T47D (cell line): ENCODE measurements at places on chromosomes 4 and X.

DNA sequence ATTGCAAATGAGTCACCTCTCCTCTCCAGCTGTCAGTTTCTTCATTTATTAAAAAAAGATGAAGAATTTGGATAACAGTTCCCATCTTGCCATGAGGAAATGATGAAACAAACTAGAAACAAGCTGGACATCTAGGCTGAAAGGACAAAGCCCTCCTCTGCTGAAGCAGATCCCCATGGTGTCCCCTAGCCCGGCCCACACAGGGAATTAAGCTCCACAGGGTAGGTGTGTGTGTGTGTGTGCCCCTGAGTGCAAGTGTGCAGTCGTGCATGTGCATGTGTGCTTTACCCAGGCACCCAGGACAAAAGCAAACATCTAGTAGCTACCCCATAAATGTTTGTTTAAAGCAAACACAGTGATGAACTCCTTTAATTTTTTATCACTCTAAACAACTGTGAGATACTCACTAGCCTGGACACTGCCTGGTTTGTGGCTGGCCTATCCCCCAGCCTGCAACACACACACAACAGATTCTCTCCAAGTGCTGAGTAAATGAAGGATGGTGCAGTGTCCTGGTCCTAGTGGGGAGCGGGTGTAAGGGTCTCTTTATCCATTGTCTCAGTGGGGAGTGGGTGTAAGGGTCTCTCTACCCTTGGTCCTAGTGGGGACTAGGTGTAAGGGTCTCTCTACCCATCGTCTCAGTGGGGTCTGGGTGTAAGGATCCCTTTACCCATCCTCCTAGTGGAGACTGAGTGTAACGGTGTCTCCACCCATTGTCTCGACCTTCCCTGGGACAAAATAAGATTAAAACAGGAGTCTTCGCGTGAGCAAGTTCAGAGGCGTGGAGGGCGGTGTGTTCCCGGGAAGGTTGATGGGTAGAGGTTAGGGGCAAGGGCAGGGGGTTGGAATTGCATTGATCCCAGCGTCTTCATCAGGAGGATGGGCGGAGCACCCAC is 688 bp upstream of the EVC start:
- no peak for DNase-seq

DNA sequence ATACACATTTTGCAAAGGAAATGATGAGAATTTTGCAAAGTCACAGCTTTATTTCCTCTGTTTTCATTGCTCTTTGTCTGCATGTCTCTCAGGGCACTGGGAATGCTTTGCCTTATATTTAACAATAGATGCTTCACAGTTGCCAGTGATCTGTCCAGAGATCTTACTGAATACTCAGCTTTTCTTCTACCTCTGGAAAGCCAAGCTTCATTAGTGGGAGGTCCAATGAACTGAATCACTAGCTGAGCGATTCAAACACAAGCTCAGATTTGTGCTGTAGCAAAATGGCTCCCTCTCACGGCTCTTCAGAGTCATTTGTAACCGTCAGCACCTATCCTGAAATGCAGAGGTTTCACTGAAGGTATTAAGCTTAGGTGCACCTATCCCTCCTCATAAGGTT is 138.9 kb downstream of the DCLK2 start:
- DNase-seq = peak; percentile 78

- DNase-seq = no peak
Observed at GRCh38 chr4:177282284-177282835, 27.3 kb upstream of the NEIL3 start.

GRCh38 chrX:76076124-76076523 is 96.7 kb upstream of the PBDC1 start:
- DNase-seq = no peak
